ENCODE measurements at places on chromosomes 12 and 14.

GRCh38 chr14:59120921-59121320, 67.5 kb upstream of the DAAM1 start:
- DNase-seq: no peak

- DNase-seq: no peak
Observed at GRCh38 chr12:91317306-91317705, 134.7 kb upstream of the DCN start.

DNA sequence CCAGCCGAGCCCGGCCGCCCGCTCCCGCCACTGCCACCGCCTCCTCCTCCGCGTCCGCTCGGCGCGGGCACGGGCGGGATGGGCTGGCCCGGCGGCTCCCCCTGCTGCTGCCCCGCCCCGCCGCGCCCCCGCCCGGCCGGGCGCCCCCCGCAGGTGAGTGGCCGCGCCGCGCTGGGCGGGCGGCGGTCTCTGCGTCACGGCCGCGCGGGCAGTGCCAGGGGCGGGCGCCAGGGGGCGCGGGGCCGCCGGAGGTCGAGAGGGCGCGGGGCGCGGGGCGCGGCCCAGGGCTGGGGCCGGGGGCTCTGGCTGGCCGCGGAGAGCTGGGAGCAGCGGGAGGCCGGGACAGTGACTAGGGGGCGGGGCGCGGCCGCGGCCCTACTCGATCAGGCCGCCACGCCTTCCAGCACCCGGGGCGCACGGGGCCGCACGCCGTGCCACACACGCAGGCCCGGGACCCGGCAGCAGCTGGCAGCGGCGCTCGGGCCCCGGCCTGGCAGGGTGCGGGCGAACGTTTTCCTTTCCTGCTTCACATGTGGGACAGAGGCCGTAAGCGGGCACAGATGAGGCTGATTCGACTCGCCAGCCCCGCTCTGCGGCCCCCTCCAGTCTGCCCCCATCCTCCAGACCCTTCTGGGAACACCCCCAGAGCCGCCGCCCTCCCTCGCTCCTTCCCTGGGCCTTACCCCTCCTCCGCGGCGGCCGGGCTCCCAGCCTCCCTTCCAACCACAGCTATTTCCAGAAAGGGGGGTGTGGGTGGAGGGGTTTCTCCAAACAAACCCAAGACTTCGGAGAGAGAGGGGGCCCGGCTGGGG, 2.4 kb upstream of the TNS2 start:
- peak; percentile 67 for DNase-seq

DNA sequence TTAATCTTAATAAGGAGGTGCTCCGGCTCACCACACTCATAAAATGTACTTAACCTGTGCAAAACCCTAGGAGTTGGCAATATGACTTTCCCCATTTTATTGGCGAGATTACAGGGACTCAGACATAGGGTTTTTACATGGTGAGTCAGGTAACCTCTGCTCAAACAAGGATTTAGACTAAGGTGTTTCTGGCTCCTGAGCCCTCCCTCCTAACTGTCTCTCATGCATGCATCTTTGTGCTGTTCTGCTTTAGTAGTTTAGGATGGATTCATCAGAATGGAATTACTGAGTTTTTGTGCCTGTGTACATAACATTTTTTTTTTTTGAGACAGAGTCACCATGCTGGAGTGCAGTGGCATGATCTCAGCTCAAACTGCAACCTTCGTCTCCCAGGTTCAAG, 993.3 kb upstream of the TMEM132C start:
- no peak for DNase-seq

- no peak for DNase-seq
Observed at GRCh38 chr12:58961166-58961565, 40.9 kb upstream of the LRIG3 start.

GRCh38 chr12:40233741-40234367, 9.1 kb downstream of the LRRK2 start:
- DNase-seq: no peak

GRCh38 chr14:64501411-64502171, 2.0 kb downstream of the ZBTB25 start:
- peak; percentile 14 for DNase-seq

DNA sequence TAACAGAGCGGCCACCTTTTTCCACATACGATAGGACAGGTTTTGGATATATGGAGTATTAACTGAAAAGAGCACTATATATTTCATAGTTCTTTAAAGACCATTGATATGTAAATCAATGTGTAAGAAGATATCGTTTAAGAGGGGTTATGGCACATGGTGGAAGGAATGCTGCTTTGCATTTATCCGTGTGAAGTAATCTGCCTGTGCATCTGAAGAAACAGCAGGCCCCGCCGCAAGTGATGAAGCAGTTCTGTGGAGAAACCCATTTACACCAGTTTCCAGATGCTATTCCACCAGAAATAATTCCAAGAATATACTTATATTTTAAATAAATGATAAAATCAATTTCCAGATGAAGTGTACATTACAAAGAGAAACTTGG, 72.4 kb downstream of the BICD1 start:
- no peak for DNase-seq

DNA sequence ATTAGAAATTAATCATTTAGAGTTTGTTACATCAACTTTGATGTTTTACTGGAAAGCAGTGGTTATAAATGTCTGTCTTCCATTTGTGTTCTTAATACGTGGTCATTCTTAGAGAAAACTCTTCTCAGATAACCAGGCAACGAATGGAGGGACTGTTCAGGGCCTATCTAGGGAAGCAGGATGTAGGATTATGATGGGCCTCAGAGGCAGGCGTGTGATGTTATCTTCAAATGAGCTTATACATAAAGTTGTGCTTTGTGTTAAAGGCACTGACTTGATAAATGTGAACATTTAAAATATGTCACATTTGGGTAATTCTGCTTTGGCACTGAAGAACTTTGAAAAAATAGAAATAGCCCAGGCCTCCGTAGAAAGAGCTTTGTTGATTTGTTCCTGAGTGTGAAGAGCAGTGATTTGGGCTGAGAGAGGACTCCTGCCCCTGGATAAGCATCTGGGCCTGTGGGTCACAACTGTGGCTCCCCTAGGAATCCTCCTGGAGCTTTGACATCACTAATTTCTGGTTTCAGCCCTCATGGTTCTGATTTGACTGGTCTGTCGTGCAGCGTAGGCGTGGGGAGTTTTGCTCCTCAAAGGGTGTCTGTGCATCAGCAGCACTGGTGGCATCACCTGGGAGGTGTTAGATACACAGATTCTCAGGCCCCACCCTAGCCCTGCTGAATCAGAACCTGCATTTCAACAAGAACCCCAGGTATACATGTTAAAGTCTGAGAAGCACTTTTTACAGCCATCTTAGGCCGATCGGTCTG, 55.4 kb downstream of the SAMD4A start:
- DNase-seq: no peak

DNA sequence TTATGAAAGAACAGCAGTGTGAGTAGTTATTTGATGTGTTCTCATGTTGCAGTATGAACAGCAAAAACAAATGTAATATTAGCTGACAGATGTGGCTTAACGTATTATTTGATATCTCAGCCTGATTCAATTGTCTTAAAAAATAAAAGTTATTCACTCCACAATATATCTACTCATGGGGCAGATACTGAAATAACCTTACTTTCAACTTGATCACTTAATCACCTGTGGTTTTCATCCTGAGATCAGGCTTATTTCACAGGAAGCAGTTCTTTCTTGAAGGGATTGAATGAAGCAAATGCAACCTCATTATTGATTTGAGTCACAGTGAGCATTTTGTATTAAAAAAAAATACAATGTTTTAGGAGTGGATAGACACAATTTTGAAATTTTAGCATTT, 90.3 kb downstream of the AKAP6 start:
- DNase-seq: no peak

- no peak for DNase-seq
Observed at GRCh38 chr14:78758333-78758732, 588.2 kb downstream of the NRXN3 start.

- DNase-seq: no peak
Observed at GRCh38 chr12:2451025-2451424, 343.7 kb upstream of the FKBP4 start.

Measured in T-helper 22 cell (primary cell).